ENCODE measurements at places on chromosomes 6 and 20. TPM values are rescaled to one million over a fixed set of nuclear protein-coding genes. Genes with fewer than 3 reads are reported as not detected.

TSBP1 gene
- total RNA-seq: not detected

ULBP2 gene
- total RNA-seq: 0.89 TPM

MYH7B gene
- 3.1 TPM for total RNA-seq

MMP24 gene
- 0.39 TPM for total RNA-seq

TRERF1 gene
- total RNA-seq: 6.2 TPM

DNA sequence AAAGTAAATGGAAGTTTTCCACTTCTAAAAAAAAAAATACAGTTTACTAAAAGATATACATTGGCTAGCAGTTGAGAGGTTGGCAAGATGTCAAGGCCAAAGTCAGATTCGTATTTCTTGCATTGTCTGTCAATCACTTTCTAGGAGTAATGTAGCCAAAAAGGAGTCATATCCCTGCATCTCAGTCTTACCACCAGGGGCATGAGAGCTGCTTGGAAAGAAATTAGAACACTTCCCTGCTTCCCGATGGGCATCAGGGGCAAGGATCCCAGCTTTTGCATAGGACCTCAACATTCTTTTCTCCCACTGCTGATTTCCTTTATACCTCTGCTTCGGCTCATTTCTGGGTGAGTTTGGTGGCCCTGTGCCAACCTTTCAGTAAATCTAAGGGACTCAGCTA is 581.0 kb upstream of the MAP3K7 start:
- DNase-seq: no peak

DNA sequence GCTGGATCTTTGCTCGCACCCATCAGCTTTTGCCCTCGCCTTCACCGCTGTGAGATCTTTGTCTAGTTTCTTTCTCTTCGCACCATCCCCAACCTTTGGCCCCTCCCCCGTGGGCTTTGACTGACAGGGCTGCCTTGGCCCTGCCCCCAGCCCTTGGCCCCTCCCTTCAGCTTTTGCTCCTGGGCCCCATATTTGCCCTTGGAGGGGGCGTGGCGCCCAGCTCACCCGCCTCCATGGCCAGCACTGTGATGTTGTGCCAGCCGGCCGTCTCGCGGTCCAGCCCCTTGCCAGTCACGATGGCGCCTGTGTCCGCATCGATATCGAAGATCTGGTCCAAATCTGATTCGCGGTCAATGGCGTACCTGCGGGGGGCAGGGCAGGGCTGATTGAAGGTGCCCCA is 81.1 kb downstream of the CD40 start:
- no peak for DNase-seq

DNA sequence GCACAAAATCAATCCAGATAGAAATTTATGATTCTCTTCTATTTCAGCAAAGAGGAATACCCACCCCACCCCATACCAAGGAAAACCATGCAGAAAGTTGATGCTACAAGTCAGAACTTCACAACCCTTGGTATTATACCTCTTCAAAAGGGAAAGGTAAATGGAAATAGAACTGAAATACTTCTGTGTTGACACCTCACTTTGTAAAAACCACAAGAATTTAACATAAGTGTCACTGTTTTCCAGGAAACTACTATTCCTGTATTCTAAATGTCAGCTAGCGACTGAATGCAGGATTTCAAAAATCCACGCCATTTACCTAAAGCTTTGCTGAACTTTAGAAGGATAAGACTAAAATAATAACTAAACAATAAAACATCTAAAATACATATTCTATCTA is 3.6 kb downstream of the CPNE1 start:
- DNase-seq: no peak

DNA sequence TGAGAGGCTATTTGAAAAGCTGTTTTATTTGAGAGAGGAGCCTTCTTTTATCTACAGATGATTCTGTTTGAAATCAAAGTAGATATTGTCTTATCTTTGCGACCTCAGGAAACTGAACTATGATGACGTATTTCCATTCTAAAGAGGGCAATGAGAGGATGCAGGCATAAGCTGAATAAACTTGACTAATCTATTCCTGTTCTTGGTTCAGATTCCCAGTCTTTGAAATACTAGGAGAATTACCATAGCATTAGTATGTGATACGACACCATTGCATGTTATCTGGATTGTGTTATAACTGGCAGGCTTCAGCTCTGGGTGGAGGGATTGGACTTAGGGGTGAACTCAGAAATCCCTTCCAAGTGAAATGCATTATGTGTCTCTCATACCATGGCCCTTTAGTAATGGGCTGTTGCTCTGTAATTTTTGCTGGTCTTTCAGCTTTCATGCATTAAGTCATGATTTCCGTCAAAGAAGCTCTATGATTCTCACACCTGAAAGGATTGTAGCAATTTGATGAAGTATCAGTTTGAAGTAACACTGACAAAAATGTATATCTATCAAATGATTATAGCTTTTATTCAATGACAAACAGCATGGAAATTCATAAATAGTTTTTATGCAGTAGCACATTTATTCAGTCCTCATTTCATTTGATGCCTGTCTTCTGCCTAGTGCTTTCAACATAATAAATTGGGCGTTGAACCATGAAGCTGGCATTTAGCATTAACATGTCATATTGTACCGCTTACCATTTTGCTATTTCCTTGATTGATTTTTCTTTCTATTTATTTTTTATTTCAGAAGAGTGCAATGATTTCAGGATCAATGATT is 138.4 kb upstream of the SPACA1 start:
- no peak for DNase-seq

GRCh38 chr6:40695750-40696415 is 108.7 kb upstream of the LRFN2 start:
- no peak for DNase-seq

DNA sequence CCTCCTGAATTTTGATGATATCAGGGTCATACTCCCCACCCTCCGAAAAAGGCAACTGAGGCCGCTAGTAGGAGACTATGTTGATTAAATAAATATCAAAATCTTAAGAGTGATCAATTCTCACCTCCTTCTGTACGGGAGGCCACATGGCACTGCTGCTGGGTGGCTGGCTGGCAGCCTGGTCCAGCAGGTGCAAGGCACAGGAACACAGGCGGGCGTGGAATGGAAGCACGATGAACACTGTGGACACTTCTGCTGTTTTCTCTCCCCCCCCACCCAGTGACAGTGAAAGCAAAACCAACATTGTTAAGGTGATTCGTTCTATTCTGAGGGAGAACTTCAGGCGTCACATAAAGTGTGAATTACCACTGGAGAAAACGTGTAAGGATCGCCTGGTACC is 9.7 kb upstream of the CLDN20 start:
- DNase-seq: no peak

DNA sequence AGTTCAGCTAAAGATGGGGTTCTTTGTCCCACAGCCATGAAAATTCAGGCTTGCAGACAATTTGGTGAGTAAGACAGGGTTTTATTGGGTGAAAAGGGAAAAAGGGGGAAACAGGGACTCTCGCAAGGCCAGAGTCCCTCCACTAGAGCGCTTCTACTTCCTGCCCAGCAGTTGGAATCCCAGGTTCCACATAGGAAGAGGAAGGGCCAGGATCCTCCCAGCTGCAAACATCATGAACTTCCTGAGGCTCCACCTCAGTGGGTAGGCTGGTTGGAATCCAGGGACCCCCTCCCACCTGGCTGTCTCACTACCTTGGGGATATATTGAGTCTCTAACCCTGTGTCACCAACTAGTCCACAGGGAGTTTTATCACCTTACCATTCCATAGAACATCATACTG is 39.5 kb upstream of the PRSS16 start:
- DNase-seq: no peak

DNA sequence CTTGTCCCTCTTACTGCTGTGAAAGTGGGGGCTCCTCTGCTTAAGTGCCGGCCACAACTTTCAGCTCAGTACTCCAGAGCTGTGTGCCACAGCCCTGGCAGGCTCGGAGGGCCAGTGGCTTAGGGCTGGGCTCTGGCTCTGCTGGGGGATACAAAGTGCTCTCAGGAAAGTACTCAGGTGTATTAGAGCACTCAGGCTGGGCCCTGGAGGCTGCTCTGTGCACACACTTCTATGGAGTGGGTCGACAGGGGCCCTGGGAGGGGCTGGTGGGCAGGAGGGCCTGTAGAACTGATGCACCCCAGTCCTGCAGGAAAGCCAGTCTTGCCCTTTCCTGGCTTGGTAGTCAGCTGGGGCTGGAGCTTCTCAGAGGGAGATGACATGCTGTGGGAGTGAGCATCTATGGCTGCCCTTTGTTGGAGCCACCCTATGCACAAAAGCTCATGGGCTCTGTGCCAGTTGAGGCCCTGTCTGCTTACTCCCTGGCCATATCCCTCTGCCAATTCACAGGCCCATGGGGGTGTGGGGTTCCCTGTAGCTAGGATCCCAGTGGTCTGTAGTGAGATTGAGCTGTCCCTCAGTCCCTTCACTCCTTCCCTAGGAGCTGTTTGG is 22.0 kb downstream of the CENPW start:
- no peak for DNase-seq

DNA sequence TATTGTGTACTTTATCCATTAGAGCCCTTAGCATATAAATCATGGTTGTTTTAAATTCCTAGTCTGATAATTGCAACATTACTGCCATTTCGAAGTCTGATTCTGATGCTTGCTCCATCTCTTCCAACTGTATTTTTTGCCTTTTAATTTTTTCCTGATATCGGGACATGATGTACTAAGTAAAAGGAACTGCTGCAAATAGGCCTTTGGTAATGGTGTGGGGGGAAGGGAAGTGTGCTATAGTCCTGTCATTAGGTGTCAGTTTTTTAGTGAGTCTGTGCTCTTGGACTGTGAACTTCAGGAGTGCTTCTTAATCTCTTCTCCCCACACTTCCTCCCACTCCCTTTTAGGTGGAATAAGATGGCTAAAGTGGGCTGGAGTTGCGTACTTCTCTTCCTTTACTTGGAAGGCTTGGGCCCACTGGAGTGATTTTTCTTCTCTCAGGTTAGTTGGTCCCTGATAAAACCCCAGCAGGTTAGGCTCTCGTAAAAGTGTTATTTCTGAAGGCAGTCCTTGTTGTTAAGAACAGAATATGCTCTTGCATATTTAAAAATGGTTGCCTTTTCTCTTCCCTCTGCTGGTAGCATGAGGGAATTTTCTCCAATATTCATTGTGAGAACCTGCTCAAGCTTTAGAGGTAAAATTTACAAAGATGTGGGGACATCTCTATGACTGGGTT is 18.1 kb downstream of the STXBP5 start:
- no peak for DNase-seq

DNA sequence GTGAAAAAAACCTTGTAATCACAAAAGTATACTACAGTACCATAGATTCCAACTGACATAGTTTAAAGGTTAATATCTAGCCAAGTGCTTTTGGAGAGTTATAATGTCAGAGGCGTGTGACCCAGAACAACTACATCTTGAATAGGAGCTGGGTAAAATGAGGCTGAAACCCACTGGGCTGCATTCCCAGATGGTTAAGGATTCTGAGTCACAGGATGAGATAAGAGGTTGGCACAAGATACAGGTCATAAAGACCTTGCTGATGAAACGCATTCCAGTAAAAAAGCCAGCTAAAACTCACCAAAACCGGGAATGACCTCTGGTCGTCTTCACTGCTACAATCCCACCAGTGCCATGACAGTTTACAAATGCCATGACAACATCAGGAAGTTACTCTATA is 22.4 kb upstream of the KIAA0408 start:
- DNase-seq: no peak

DNA sequence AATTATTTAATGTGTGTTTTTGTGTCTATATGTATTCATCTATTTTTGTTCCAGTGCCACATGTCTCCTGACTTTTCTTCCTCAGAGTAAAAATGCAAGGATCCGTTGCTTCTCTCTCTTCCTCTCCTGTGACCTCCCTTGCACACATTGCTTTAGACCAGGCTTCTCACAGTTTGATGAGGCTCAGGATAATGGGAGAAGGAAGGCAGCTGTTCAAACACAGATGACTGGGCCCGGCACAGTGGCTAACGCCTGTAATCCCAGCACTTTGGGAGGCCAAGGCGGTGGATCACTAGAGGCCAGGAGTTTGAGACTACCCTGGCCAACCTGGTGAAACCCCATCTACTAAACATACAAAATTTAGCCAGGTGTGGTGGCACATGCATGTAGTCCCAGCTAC is 241.9 kb downstream of the SAMD5 start:
- no peak for DNase-seq

DNA sequence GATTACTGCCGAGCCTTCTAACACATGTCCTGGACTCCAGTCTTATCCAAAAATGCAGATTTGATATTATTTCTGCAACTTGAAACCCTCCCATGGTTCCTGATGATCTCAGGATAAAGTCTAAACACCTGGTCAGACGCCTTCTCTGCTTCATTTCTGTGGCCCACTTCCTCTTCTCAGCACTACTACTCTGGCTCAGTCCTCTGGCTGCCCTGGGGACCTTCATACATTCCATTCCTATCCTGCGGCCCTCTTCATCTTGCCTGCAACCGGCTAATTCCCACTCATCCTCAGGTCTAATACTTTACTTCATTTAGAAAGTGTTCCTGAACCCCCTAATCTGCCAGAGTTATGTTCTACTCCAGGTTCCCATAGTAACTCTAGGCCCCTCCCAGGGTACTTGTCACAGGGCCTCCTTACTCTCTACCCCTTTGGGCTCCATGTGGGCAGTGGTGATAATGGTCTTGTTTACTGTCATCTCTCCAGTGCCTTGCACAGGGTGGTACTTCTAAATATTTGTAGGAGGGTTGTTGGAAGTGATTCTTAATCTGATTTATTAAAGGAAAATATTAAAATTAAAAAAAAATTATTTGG is 18.9 kb downstream of the MAN1A1 start:
- no peak for DNase-seq

DNA sequence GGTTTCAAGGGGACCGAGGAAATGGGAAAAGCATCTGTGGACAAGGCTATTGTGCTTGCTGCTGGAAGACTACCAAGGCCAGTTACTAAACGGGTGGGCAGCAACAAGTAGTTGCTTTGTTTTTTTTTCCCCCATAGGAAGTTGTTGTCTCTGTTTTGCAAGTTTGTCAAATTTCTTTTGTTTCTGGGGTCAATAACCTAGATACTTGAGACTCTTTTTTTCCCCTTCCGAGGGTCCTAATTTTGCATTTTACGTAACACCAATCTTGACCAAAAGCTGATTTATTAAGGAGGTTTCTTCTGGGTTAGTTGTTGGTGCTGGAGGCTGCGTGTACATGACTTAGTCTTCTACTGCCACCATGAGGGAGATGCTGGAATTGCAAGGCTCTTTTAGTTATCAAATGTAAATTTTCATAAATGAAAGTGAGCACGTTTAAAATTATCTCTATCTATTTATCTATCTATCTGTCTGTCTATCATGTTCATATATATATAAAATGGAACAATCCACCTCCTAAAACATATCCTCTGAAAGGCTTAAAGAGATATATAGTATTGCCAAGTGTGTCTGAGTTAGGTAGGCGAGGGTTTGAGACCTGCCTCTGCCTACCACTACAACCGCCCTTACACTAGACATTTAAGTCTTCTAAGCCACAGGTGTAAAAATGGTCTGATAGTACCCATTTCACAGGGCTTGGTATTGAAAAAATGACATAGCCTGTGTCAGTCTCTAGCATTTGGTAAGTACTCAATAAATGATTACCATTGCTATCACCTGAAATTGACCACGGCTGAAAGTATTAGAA is 60.2 kb downstream of the GCLC start:
- peak; percentile 68 for DNase-seq

GRCh38 chr6:75842732-75843131 is 93.7 kb downstream of the MYO6 start:
- no peak for DNase-seq

All from skin of body (tissue), 3 donors.